ENCODE measurements at places on chromosomes 3 and 15. TPM values are rescaled to one million over a fixed set of nuclear protein-coding genes. Genes with fewer than 3 reads are reported as not detected.

The RBP2 gene
- not detected for polyA plus RNA-seq

GRCh38 chr15:26126819-26127387, 263.8 kb upstream of the ATP10A start:
- DNase-seq, result no peak

The GUCA1C gene
- not detected for polyA plus RNA-seq

The APOD gene
- polyA plus RNA-seq, result 174 TPM

DNA sequence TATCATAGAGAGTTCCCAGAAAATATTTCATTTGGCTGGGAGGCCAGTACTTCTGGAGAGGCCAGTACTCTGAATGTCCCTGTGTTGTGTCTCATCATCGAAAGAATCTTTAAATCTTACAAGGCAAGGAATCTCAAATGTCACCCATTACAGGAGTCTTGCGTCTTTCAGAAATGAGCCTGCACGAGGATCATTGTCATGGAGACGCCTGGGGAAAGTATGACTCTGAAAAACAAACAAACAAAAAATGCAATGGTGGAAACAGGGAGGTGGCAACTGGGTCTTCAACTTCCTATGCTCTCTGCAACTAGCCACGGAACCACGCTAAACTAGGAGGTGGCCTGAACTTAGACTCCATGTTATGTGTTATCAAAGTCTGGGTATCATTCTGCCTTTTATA, 804.6 kb downstream of the EPHA3 start:
- no peak for DNase-seq

DNA sequence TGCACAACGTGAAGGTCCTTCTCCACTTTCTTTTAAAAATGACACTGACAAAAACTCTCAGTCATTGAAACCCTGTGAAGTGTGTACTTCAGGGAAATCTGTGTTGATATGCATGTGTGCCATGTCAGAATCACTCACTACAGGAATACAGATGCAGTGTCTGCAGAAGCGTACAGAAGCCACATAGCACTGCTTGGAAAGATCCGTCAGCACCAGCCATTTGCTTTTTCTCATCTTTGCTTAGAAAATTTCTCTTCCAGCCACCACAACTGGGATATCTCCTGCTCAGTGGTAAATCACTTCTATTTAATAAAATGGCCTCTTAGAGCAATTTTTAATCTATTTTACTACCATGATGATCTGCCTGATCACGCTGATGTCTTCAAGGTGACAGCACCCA, 91.3 kb upstream of the ARHGEF26 start:
- DNase-seq, result no peak

- DNase-seq, result peak; percentile 76
Observed at GRCh38 chr15:23642413-23643044, 5.1 kb downstream of the MAGEL2 start.

DNA sequence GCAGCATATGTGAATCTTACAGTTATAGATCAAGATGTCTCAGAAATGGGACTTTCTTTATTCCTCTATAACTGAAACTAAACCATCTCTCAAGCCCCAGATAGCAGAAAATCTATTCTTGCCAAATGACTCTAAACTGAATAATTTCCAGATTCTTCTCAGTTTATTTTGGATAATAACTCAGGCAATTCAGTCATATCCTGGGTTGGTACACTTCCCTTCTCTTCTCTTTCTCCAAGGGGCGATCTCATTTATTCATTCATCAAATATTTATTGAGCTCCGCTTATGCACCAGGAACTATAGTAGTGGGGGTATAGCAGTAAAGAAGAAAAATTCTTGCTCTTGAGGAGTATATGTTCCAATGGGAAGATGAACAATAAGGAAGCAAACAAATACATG, 13.5 kb upstream of the PCOLCE2 start:
- no peak for DNase-seq

- DNase-seq, result no peak
Observed at GRCh38 chr3:62700357-62700756, 174.9 kb downstream of the CADPS start.

GRCh38 chr3:113157408-113158030, 53.8 kb upstream of the BOC start:
- no peak for DNase-seq

The EMC7 gene
- 109 TPM for polyA plus RNA-seq

The SLC24A5 gene
- polyA plus RNA-seq, result not detected

The FBXW12 gene
- not detected for polyA plus RNA-seq

GRCh38 chr3:11910971-11911531, 64.4 kb upstream of the TAMM41 start:
- DNase-seq, result no peak

- DNase-seq, result no peak
Observed at GRCh38 chr3:186236357-186237020, 125.5 kb downstream of the DGKG start.

The IL17RB gene
- polyA plus RNA-seq, result 1.3 TPM

The SPINT1 gene
- polyA plus RNA-seq, result 0.43 TPM

The FOXB1 gene
- not detected for polyA plus RNA-seq

GRCh38 chr3:5231074-5231473, 43.6 kb downstream of the EDEM1 start:
- no peak for DNase-seq

DNA sequence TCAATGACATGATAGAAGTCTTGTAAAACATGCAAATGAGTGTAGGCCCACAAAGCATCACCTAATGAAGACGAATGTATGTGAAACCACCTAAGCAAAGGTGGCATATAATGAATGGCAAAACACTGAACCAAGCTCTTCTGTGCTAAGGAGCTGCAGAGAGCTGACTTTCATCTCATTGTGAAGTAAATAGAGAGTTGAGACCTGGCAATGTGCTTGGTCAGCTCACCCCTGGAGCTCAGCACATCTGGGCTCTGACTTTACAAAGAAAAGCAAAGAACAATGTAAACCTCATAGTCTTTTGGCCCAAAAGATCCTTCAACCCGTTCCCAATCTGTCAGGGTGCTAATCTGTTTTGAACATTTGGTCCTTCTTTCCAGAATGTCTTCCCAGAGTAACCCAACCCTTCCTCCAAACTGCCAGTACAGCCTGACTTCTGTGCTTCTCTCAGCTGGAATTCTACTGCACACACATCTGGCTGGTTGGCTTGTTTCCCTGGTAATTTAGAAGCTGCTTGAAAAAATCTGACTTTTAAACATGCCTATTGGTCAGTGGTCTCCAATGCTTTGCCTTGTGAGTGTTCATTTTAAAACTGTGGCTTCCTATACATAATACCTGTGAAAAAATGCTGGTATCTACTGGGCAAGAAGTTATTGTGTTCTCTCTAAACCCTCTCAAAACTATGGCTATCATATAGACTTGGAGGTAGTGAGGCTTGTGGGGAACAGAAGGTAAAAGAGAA, 101.7 kb downstream of the CD200R1L start:
- peak; percentile 51 for DNase-seq

DNA sequence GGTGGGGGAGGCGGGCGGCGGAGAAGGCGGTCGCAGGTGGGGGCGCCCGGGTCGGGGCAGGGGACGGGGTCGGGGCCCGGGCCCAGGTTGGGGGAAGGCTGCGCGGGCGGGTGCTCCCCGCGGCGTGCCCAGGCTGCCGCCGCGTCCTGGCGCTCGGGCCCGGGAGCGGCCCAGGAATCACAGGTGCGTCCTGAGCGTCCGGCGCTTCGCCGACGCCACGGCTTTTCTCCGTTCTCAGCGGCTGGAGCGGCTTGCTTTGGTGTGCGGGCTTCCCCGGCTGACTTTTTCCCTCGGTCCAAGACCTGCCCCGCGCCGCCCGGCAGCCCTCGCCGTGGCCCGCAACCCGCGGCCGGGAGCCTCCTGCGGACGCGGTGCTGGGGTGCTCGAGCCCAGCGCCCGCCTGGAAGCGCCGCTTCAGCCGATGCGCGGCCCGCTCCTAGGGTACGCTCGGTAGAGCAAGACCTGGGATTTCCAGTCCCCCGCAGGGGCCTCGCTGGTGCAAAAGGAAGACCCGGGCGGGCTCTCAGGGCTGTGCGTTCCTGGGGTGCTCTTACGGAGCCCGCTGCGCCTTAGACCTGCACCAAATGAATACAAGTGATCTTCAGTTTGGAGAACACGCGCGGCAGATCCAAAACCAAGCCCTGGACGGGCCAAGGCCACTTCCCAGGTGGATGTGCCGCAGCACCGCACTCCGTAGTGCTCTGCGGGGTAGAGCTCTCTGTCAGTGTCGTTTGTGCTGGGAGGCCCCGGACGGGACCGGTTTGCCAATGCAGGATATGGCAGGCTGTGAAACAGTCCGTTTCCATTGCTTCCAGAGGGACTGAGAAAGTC, 639 bp downstream of the NIPA1 start:
- DNase-seq, result no peak

- no peak for DNase-seq
Observed at GRCh38 chr3:163175970-163176369, 1679.4 kb downstream of the OTOL1 start.

The BFSP2 gene
- polyA plus RNA-seq, result not detected

The RTP1 gene
- polyA plus RNA-seq, result not detected

- DNase-seq, result no peak
Observed at GRCh38 chr3:193509103-193509965, 45.4 kb downstream of the ATP13A4 start.

GRCh38 chr3:31191354-31191753, 296.9 kb upstream of the GADL1 start:
- DNase-seq, result no peak

DNA sequence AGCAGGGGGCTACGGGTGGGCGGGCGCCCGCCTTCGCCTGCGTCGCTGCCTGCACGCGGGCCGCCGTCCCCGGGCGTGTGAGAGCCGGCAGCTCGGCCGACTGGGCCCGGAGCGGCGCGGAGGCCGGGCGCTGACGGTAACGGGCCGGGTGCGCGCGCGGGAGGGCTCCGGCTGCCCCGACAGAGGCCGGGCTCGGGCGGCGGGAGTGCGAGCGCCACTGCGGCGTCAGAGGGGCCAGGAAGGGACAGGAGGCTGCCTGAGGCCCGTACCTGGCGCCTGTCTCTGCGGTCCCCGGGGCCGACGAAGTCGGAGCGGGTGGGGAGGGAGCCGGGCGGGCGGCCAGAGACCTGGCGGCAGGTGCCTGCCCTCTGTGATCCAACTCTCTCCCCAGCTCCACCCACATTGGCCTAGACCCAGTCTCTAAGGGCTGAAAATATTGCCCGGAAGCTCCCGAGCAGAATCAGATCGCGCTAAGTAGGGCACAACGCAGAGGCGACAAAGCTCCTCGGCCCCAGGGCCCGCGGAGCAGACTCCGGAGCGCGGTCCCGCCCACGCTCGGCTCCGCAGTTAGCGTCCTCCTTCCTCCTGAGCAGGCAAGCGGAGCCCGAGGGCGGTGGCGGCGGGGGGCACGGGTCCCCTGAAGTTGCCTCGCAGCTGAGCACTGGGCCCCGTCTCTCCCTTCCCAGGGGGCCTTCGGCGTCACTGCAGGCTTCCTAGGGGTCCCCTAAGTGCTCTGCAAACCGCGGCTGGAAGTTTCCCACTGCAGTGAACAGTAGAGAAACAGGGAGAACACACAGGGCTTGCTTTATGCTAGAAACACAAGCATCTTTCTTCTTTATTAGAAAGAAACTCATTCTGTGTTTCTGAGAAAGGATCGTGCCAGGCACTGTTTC, at the start of gene MAN2A2:
TSS of gene MAN2A2 (plus strand) at position 463 of the 893 bp plus-strand sequence. CDS start 906 bp downstream, outside the sequence.
- DNase-seq, result peak; percentile 88

DNA sequence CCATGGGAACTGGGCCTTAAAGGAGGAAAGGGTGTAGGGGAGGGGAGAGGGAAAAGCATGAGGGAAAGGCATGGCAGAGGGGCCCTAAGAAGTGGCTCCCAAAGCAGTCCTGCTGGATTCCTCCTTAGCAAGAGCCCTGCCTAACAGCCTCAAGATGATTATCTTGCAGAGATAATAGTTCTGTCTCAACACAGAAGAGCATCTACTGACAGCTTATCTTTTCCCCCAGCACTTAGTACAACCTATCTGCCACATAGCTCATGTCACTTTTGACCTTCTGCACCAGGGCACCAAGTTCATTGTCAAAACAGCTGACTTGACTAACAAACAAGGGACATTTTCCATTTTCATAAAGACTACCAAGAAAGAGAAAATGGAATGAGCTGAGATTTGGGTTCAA, 86.3 kb downstream of the ANP32A start:
- no peak for DNase-seq

GRCh38 chr3:15336057-15336456, 3.7 kb upstream of the SH3BP5 start:
- no peak for DNase-seq

DNA sequence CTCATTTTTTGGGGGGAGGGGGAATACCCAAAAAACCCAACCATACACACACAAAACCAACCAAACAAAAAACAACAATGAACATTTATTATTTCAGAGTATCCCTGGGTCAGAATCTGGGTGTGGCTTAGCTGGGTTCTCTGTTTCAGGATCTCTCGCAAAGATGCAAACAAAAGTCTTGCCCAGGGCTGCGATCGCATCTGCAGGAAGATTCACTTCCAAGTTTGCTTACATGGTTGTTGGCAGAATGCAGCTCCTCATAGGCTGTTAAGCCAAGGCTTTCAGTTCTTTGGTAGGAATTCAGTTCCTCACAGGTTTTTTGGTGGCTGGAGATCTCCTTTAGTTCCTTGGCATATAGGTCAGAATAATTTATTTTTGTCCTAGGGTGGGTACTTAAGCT, 13.7 kb upstream of the ARIH1 start:
- no peak for DNase-seq

DNA sequence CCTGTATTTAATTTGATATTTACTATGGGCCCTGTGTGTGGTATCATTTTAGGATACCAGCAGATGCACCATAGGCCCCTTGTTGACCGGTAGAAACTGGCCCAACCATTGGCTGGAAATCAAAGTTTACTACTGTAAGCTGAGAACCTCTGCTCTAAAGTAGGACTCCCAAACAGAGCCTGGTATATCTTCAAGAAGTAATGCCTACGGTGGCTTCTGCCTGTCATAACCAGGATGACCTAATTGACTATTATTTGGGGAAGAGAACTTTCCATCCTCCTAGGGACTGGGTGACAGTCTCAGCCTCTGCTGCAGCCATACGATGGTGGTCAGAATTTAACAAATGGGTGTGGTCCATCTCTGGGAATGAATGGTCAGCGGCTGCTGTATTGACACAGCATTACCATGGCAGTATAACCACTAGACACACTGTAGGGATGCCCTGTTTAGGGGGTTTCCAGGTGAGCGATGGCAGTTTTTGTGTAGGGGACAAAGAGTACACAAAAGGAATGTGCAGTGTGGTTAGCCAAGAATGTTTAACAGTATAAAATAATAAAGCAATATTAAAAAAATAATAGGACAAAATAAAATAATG, 37.3 kb downstream of the RARB start:
- DNase-seq, result no peak

DNA sequence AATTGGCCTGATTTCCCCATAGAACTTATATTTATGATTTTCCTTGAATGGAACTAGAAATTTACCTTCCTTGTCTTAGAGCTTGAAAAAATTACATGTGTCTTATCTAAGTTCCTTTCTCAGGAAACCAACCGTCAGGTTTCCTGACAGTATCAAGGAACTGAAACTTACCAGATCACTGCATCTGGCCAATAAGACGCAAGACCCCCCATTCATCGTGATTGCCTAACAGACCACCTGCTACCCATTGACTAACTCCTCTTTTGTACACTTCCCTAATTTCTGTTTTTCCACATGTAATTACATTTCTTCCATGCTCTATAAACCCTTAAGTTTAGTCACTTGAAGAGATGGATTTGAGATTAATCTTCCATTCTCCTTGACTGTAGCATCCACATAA, 517.2 kb upstream of the CBLB start:
- DNase-seq, result no peak

GRCh38 chr15:60257591-60258159, 140.1 kb downstream of the ANXA2 start:
- no peak for DNase-seq

All from right cardiac atrium (tissue), 5 donors.